ENCODE measurements at places on chromosomes 5 and 9. TPM values are rescaled to one million over a fixed set of nuclear protein-coding genes. Genes with fewer than 3 reads are reported as not detected.

DNA sequence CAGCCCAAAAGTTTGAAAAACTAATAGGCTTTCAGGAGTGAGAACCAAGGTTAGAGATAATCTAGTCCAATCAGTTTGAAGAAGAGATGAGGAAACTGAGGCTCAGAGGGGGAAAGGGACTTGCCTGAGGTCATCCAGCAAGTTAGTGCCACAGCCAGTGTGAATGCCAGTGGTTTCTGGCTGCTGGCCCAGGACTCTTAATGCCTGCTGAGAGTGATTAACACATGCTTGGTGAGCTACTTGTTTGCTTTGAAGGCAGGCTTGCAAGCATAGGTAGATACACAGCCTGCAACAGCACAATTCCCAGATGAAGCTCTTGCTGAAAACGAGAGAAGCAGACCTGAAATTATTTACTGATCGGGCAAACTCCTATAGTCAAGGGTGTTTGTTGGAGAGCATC lies 591.6 kb upstream of the SGCD start:
- H3K4me3 ChIP-seq, result no peak overlapping the region
- no peaks in the 10 kb centered on the region for H3K36me3 ChIP-seq
- no peaks in the 10 kb centered on the region for H3K4me1 ChIP-seq
- H3K27me3 ChIP-seq, result no peaks in the 10 kb centered on the region

DNA sequence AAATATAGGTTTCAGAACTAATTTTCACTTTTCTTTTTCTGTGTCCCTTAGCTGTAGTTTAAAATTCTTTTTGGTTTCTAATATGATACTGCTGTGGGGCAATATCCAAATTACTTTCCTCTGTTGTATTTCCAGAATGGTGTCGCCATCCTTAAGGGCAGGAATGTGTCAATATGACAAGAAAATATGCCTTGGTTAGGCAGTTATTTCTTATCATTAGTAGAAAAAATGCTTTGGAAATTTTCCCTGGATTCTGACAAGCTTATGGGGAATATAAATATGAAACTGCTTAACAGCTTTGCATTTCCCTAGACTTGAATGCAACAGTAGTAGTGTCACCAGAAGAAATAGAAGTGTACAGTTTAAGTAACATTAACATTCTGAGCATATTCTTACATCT lies 29.4 kb downstream of the ANKRD34B start:
- peaks cover 1% of the 10 kb centered on the region for H3K27me3 ChIP-seq
- no peak overlapping the region for H3K4me3 ChIP-seq
- H3K36me3 ChIP-seq, result no peaks in the 10 kb centered on the region
- no peaks in the 10 kb centered on the region for H3K4me1 ChIP-seq

- no peaks in the 10 kb centered on the region for H3K27me3 ChIP-seq
- H3K27ac ChIP-seq, result no peak overlapping the region
These were observed 38.4 kb downstream of the RASGRF2 start for GRCh38 chr5:80998590-80998979.

The HTR1A gene
- polyA plus RNA-seq, result not detected

The BHMT2 gene
- polyA plus RNA-seq, result 0.92 TPM

DNA sequence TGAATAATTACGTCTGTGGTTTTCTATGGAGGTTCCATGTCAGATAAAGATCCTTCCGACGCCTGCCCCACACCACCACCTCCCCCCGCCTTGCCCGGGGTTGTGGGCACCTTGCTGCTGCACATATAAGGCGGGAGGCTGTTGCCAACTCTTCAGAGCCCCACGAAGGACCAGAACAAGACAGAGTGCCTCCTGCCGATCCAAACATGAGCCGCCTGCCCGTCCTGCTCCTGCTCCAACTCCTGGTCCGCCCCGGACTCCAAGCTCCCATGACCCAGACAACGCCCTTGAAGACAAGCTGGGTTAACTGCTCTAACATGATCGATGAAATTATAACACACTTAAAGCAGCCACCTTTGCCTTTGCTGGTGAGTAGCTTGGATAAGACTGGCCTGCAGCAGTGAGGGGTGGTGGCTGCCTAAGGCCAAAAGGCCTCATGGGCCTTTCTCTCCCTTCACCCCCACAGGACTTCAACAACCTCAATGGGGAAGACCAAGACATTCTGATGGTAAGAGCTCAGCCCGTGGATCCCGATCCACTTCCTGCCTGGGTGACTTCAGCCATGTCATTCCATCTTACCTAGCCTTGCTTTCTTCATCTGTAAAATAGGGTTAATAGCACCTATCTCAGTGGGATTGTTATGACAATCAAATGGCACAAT lies at the start of gene IL3:
TSS of gene IL3 (plus strand) at position 155 of the 661 bp plus-strand sequence. CDS start at position 207, 52 bp downstream.
- no peak within 1 kb of the TSS for H3K4me3 ChIP-seq
- H3K27me3 ChIP-seq, result peaks cover 1% of the 10 kb centered on the region
- H3K36me3 ChIP-seq, result no peaks in the 10 kb centered on the region
- H3K27ac ChIP-seq, result no peak within 1 kb of the TSS
- no peak for DNase-seq

The MACROH2A1 gene
- 74.1 TPM for polyA plus RNA-seq

The ADAMTS12 gene
- polyA plus RNA-seq, result not detected

Measured in endothelial cell of umbilical vein (primary cell).